ENCODE measurements at places on chromosomes 11 and 22.

- DNase-seq = no peak
Observed at GRCh38 chr22:46465793-46466192, 71.6 kb downstream of the CELSR1 start.

DNA sequence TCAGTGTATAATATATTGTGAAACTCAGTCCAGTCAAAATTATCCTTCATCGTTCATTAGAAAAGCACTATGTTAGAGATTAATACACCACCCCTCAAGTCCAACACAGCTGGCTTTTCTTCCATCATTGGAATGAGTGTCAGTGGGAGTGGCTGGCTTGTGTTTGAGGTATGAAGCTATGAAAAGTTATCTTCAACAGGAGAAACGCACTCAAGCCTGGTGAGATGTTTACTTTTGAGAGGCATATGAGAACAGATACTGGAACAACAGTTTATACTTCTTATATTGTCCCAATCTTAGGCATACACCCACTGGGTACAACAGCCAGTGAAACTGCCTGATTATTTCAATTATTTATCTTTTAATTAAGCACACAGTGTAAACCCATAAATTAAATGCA, 34.3 kb downstream of the PLEKHB1 start:
- DNase-seq = no peak

- no peak for DNase-seq
Observed at GRCh38 chr22:44360668-44361381, 48.1 kb upstream of the SHISAL1 start.

DNA sequence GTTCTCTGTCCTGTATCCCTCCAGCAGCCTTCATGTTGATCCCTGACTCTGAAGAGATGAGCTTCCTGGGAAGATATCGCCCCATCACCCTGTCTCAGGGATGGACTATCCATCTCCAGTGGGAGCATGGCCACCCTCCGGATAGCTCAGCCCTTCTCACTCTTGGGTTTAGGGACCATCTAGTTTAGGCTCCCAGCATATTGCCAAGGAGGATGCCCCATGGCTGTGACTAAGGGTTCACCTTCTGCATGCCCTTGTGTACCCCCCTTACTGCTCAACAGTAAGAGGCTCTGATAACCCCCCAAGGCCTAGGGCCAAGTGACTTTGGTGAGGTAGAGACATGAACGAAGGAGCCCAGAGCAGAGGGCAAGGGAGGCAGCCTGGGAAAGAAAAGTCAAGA, 1.3 kb downstream of the TMPRSS13 start:
- no peak for DNase-seq

GRCh38 chr11:102824556-102824955, 18.9 kb downstream of the MMP3 start:
- no peak for DNase-seq

GRCh38 chr22:43826142-43827002, 14.3 kb upstream of the EFCAB6 start:
- no peak for DNase-seq

GRCh38 chr22:17860220-17860965, 86.1 kb upstream of the BID start:
- peak; percentile 34 for DNase-seq

DNA sequence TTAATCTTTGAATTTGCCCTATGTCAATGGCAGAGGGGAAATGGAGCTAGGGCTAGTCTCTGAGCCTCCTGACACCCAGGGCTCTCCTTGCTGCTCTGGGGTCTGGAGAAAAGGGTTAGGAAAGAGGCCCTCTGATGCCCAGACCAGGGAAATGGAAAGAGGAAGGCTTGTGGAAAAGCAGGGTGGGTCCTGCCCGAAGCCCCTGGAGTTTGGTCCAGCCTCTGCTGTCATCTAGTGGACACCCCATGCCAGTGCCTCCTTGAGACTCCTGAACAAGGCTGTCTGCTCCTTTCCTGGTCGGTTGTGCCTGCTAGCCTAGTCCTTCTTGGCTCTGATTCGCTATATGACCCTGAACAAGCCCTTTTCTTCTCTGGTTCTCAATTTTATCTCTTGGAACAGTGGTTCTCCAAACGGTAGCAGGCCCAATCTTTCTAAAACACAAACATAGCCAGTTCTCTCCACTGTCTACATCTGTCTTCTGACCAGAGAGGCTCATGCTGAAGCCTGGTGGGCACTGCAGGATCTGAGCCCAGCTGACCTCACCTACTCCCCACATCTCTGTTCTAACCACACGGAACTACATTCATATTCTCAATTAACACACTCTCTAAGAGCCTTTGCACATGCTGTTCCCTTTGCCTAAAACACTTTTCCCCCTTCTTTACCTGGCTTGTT, 8.8 kb upstream of the PLA2G3 start:
- DNase-seq = peak; percentile 63

DNA sequence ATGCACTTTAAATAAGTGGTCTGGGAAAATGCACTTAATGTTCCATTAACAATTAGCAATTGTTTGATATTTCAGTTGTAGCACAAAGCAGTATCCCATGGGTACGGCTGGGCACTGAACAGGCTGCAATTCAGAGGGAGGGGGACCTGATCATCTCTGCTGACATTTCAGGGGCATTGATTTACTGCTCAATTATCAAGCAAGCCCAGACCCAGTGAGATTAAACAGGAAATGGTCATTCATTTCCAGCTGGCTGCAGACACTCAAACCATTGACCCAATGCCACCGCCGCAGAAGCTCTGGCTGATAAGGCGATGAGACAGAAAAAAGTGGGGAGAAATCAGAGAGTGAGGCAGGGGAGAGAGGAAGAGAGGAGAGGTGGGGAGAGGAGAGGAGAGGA, 1.2 kb downstream of the GPR83 start:
- no peak for DNase-seq

GRCh38 chr22:44546686-44547310, 48.8 kb upstream of the RTL6 start:
- no peak for DNase-seq

DNA sequence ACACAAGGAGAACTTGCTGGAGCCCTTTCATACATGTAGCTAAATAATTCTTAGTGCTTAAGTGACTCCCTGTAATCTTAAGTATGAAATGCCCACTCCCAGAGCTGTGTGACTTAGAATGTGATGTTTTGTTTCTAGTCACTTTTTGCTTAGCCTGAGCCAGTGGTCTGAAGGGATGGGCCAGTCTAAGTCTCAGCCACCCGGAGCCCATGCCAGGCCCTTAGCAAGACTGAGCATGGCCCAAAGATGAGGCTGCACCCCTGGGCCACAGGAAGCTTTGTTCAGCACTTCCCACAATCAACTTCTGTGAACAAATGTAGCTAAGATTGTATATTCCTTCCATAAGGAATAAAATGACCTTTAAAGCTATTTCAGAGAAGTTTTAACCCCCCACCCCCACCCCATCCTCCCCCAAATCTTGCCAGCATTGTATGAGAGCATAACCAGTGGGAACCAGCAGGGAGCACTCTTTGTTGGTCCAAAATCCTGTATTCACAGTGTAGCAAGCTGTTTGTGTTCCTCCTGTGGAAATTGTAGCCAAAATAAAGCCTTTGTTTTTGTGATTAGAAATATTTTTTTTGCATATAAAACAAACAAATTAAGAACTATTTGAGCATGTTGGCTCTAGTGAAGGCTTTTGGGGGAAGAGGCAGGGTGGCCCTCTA, 73.8 kb upstream of the GAL start:
- no peak for DNase-seq

GRCh38 chr11:27013781-27014361, 20.0 kb downstream of the FIBIN start:
- DNase-seq = no peak

DNA sequence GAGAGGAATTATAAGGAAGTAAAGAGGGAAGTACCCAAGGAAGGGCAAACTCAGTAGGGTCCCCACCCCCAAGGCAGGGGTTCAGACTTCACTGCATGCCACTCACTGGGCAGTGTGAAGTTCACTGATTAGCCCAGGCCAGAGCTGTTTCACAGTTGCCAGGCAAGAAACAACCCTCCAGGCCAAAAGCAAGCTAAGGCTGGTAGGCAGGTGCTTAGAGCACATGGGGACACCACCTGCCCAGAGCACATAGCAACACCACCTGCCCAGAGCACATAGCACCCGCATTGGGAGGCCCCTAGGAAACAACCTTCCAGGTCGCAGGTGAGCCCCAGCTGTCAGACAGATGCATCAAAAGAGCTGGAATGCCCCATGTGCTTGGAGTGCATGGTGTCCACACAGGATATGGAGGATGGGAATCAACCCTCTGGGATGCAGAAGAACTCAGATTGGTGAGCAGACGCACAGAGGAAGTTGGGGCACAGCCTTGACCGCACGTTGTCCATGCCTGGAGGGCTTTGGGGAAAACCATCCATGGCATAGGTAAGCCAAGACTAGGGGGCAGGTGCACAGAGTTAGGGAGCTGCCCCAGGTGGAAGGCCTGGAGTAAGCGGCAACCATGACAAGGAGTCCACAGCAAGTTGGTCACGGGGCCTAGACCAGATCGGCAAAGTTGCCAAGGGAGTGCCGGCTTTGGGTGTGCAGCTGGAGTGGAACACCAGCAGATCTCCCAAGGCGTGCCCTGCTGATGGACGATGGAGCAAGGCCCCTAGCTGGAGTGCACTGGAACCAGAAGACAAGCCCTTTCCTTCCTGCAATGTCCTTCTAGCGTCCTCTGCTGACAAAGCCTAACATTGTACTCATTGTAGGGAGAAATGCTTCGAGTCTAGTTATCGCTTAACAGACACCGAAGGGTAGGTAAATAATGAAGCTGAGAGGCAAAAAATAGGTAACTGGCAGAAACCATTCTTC, 7.8 kb upstream of the TMEM216 start:
- DNase-seq = no peak

- no peak for DNase-seq
Observed at GRCh38 chr11:61718621-61719302, 33.7 kb upstream of the MYRF start.

DNA sequence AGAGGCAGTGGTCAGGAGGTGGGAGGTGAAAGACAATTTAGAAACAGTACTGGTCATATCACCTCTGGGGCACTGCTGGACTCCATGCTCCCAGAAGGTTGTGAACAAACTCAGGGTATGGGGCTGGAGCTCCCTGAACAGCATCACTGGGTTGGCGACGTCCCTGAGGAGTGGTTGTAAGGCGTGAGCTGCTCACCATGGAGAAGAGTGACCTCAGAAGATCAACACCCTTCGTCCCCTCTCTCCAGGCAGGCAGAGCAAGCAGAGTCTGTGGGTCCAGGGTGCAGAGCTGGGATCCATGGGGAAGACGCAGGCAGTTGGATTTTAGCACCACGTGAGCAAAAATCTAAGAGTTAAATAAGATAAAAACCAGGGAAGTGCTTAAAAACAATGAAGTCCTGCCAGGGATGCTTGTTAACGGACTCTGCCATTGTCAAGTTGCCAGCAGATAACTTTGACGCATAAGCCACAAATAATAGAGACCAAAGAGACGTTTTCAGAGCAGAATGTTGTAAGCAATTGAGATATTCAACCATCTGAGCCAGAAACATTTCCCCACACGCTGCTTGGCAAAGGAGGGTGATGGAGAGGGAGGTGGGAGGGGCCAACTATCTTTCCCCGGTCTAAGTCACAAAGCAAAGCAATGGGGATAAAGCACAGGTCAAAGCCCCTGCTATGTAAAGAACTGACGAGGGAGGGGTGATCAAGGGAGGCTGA, 13.6 kb downstream of the PNPLA5 start:
- DNase-seq = no peak

GRCh38 chr11:74543991-74544390, 48.4 kb upstream of the POLD3 start:
- no peak for DNase-seq
